ENCODE measurements at places on chromosomes 7 and 10. TPM values are rescaled to one million over a fixed set of nuclear protein-coding genes. Genes with fewer than 3 reads are reported as not detected.

The CALML5 gene
- not detected for total RNA-seq

The PRSS37 gene
- total RNA-seq, result not detected

The TAS2R41 gene
- total RNA-seq, result 0.29 TPM

The LRRC18 gene
- not detected for total RNA-seq

The MKX gene
- total RNA-seq, result 0.14 TPM

The VGF gene
- total RNA-seq, result not detected

The ST8SIA6 gene
- total RNA-seq, result 0.14 TPM

The TRPV5 gene
- total RNA-seq, result not detected

The GATA3 gene
- 0.29 TPM for total RNA-seq
